Effector memory CD4-positive, alpha-beta T cell (primary cell): ENCODE measurements at places on chromosomes 6 and 20.

DNA sequence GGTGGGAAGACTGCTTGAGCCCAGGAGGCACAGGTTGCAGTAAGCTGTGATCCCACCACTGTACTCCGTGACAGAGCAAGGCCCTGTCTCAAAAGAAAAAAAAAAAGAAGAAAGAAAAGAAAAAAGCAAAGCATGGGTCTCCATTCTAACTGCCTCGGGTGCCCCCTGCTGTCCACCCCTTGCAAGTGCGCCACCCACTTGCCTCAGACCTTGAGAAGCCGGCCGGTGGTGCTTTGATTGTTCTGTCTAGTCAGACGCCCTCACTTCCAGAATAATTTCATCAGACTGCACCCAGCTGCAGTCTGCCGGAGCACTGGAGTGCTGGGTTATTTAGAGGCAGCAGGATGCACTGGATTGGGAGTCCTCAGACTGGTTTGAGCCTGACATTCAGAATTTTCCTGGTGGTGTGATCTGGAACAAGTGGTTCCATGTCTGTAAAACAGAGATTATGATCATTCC, 17.6 kb upstream of the TM9SF4 start:
- DNase-seq: peak; percentile 52

GRCh38 chr6:28738396-28738765, 185.4 kb downstream of the TRIM27 start:
- DNase-seq: no peak

GRCh38 chr6:148222846-148223245, 119.8 kb upstream of the SASH1 start:
- no peak for DNase-seq

DNA sequence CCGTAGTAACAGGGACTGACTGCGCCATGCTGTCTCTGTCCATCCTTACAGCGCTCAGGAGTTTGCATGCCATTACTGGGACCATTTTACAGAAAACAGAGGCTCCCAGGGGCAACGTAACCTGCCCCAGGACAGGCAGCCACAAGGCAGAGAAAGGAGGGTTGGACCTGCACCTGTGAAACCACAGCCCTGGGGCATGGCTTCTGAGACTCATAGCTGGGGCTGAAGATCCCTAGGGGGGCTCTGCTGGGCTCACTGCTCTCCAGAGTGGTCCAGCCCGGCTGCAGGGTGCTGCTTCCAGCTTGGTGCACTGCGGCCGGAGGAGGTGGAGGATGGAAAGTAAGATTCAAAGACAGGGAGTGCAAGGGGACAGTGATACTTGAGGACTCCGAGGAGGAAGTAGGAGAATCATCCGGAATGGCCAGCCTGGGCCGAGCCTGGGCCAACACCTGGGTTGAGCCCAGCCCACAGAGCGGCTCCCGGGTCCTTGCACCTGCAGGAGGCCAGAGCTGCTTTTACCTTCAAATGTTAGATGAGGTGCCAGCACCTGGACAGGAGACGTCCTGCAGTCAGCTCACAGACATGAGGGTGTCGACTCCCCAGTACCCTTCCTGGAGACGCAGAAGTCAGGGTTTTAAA, 183.2 kb downstream of the CDH4 start:
- no peak for DNase-seq

GRCh38 chr6:79802657-79803300, 144.6 kb downstream of the ELOVL4 start:
- no peak for DNase-seq

DNA sequence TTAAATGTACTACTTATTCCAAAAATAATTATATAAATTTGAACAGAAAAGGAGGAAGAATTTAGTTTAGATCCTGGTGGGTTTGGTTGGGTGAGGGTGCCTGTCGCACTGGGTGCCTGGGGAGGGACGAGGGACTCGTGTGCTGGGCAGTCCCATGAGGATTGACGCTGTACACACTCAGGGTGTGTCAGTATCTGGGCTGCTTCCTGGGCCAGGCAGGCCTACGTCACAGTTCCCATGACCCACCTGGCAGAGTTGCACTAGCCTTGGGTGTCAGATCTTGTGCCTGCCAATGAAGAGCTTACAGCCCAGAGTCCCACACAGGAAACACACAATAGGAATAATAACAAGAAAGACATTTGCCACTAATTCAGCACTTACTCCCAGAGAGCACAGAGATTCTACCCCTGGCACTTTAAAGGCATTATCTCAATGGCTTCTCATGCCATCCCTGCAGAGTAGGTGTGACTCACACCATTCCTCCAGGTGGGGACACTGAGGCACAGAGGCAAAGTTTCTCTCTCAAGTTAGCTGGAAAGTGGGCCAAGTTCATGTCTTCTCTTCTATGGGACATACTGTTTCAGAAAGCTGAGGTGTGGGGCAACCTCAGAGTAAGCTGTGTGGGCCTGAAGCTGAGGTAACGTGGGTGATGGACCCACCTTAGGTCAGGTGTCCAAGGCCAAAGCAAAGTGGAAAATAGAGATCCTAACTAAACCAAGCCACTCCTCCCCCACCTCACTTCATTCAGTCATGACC, 1.3 kb upstream of the SDCBP2 start:
- no peak for DNase-seq

DNA sequence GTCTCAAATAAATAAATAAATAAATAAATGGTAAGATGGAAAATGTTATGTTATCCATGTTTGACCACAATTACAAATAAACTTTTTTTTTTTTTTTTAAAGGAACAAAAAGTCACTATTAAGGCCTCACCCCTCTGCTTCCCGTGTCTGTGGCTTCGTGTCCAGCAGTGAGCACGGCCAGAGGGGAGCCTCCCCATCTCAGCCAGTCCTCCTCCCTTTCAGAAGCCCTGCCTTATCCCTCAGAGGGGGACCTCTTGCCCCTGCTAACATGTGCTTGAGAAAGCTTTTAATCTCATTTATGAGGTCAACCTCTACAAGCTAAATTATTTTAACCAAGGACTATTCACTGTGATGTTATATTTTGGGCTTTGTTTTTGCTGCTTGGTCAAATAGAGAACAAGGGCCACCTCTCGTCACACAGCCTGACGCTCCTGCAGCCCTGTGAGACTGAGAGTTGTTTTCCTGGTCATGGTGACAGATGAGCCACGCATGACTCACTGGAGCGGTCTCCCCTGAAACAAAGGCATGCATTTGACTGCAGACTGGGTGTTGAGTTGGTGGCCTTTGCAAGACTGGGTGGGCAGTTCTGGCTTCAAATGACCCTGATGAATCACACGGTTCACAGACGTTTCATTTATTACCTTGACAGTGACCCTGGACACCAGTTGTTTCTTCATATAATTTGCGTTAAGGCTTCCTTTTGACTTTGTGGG, 131.8 kb downstream of the TIAM2 start:
- no peak for DNase-seq
